H4 (cell line): ENCODE measurements at places on chromosomes 12 and 14. TPM values are rescaled to one million over a fixed set of nuclear protein-coding genes. Genes with fewer than 3 reads are reported as not detected.

The RAD9B gene
- 0.21 and 0.53 TPM in 2 replicates for total RNA-seq

DNA sequence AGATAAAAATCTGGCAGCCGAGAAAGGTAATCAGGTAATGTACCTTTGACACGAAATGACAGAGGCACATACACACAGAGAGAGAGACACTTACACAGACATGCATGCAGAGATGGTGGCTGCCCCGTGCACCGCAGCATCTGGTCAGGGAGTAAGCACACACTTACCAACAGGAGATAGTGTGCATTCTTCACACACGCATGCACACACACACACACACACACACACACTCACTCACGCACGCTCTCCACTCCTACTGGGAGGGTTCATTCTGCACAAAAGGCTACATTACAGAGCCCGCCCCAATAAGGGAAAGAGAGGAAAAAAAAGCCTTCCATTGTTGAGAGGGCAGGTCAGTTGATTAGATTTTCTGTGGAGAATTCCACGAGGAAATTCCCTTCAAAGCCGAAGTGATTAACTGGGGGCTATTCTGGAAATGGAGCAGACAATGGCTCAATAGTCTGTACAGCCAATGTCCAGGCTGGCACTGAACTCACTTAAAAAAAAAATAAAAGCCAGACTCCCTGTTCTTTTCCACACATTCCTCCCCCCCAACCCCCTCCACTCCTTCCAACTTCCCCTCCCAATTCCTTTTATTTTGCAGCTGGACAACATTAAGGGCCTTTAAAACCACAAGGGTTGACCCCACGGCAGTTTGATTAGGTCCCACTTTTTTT, 1.4 kb upstream of the SOX5 start:
- DNase-seq, result peak; percentile 6

DNA sequence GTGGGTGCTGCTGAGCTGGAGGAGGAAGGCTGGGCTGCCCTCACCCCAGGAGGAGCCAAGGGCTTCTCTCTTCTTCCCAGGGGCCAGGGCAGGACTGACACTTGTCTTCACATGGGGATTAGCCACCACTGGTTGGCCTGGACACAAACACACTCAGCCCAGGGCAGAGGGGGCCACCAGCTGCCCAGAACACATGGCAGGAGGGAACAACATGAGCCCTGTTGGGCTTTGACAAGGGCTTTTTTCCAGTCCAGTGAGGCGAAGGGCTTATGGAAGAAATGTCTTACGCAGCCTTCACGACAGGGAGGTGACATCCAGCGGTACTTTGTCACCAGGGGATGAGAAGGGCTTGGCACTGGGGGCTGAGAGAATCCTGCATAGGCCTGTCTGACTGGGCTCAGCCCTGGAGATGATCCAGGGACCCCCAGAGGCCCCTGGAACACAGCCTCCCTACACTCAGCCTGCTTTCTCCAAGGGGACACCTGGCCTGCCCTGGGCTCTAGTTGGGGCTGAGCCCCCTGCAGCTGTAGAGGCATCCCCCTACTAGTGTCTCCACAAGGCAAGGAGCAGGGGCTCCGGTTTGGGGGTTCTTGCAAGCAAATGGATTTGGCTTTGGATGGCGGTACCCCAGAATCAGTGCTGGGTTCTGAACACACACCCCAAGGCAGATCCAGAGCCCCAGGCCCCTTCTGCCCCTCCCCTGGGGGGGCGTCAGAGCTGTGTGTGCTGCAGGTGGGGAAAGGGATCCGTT, 18.9 kb downstream of the ARL6IP4 start:
- no peak for DNase-seq

The TRPV4 gene
- total RNA-seq, result 0.02 TPM in 1 of 2 replicates, not detected in the other

GRCh38 chr12:102474438-102475064, 5.8 kb downstream of the IGF1 start:
- DNase-seq, result no peak

GRCh38 chr14:103031956-103032355, 25.4 kb downstream of the CDC42BPB start:
- DNase-seq, result no peak

DNA sequence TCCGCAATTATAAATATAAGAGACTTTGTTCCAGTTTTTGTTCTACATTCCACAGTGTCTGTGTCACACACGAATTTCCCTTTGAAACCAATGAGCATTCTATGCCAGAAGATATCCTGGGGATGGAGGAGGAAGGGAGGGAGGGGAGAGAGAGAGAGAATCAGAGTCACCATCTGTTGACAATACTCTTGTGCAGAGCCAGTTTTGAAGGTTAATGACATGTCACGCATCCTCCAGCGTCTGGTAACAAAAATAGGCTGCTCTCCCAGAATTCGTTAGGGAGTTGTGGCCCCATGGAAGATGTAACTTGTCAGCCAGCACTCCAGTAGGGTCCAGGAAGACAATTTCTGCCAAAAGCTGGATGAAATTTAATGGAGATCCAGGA, 213.5 kb upstream of the KRR1 start:
- peak; percentile 84 for DNase-seq

The DACT1 gene
- total RNA-seq, result 10.1 and 11.7 TPM in 2 replicates

The IFNG gene
- total RNA-seq, result not detected in 2 replicates

DNA sequence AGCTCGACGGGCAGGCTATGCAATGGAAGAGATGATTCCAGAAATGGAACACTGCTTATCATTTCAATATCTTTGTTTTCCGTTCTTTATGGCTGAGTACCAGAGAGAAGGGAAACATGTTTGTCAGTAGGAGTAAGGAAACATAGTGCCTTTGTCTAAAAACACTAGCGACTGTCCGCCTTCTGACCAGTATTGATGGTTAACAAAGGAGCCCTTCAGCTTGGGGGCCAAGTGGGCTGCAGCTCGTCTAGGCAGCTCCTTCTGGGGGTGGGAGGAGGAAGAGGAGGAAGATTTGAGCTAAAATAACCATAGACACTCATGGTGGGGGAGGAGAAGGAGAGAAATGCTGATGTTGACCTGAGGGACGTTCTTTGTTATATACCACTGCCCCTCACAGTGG, 15.0 kb downstream of the COQ5 start:
- DNase-seq, result no peak

DNA sequence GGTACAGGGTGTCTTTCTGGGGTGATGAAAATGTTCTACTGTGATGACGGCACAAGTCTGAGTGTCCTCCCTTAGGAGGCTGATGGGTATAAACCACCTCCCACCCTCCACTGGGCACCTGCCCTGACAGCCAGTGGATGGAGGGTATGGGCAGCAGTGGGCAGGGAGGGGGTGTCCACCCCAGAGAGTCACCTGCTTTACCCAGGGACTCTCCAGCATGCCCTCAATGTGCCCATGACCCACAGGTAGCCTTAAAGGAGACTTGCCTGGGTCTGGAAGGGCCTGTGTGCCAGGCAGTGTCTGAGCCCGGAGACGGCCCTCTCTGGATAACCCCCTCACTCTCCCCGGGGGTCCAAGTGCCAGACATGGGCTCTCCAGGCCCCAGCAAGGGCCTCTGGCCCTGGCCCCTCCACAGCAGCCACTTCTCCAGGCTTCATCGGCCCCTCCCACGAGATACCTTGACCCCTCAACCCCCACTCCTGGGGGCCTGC, 38.8 kb downstream of the CCNK start:
- no peak for DNase-seq

- no peak for DNase-seq
These were observed 66.0 kb downstream of the DENND5B start for GRCh38 chr12:31524791-31525495.

DNA sequence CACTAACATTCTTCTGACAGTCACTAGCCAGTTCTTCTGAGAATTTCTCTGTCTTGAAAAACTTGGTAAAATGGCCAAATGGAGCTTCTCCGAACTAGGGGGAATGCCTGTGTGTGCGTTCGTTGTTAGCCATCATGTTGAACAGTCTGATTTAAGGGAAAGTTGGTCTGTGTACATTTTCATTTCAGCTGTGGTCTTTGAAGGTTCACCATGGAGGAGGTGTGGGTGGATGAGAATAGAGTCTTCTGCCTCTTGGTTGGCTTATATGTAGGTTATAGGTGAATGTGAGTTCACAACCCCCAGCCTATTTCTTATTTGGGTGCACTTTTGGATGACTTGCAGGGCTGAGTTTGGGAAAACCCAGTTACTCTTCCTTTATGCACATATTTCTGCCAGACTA, 12.9 kb downstream of the ETV6 start:
- no peak for DNase-seq

DNA sequence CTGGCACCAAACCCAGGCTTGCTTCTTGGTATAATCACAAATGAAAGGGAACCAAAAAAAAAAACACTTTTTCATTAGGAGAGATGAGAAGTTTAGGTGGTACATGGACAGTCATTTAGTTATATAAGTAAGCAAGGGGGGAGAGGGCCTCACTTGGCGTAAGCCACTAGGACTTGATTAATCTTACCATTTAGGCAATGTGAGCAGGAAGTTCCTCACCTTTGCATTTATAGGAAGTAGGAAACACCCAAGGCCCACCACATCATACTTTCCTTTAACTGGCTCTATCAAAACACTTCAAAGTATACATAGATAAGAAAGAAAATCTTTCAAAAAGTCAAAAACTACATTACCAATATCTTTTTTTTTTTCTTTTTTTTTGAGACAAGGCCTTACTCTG, 6.7 kb upstream of the RPS6KA5 start:
- no peak for DNase-seq

The EML5 gene
- 0.43 and 0.58 TPM in 2 replicates for total RNA-seq

The PARPBP gene
- total RNA-seq, result 29.8 and 30.0 TPM in 2 replicates

DNA sequence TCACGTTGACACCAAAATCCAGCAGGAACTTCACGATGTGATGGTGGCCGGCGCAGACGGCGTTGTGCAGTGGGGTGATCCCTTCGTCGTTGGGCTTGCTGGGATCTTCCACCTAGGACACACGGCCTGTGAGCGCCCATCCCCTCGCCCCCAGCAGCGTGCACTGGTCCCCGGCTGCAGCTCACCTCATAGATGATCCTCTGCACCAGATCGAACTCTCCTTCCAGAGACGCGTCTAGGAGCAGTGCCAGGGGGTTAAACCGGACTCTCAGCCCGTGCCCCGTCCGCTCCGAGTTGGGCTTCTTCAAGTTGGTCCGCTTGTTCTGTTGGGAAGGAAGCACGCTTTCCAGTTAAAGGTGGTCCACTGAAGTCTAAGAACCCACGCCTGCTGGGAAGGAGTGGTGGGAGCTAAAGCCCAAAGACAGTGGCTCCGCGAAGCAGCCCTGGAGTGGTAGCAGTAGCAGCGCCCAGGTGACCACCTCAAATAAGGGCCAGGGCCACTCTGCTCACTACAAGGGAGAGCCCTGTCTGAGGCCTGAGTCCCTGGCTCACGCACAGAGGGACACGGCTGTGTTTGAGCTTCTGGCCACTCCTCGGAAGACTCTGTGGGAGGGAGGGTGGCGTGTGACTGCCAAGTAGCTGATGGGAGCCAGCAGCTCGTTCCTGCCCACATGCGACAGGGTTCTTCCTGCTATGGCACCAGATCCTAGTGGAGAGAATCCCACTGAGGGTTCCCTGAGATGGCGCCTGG, 23.3 kb downstream of the ZFYVE21 start:
- no peak for DNase-seq

The GPR84 gene
- not detected in 2 replicates for total RNA-seq

DNA sequence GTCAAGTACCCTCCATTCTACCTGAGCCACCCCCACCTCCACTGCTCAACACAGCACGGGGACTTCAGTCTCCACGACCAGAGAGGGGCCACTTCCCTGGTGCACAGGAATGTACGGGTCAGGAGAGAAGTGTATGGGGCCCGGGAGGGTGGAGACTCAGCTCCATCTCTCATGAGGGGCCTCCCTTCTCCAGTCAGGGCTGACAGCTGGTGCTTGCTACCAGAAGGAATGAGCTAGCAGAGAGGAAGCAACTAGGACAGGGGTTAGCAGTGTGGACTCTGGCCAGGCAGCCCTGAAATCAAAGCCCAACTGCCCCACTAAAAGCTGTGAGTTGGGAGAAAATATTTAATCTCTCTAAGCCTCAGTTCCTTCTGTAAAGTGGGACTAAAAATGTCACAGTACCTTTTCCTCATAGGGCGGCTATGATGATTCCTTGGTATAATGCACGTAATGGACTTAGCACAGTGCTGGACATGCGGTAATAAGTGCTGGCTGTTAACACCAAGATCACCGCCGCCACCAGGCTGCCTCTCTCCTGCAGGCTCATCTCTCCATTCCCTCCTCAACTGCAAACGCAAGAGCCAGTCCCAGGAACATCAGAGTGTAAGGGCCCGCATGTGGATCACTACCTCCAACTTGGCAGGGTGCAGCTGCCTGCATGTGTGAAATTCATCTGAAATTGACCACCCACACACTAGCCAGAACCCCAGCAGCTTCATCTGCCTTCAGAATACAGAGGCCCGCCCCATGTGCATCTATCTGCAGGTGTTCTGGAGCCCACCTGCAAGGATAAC, 14.6 kb downstream of the ACTN1 start:
- no peak for DNase-seq

GRCh38 chr12:39586816-39587215, 32.8 kb downstream of the ABCD2 start:
- DNase-seq, result no peak

DNA sequence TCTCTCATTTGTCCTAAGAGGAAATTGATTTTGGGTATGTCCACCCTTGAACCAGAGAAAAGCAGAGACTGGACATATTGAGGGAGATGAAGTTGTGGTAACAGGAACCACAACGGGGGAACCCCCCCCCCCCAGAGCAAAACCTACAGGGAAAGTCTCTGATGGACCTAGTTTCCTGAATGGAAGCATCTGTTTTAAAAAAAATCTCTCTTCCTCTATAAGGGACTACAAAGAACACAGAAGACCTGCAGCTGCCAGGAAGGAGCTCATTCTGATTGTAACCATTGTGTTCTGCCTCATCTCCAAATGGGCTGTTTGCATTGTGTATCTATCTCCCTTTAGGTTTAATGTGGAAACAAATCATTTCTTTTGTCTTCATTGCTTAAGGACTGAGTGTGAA, 13.4 kb downstream of the C1S start:
- DNase-seq, result no peak

The ZNF268 gene
- 12.9 and 16.9 TPM in 2 replicates for total RNA-seq

The CLEC2B gene
- 32.7 and 68.8 TPM in 2 replicates for total RNA-seq

- no peak for DNase-seq
These were observed 1108.3 kb upstream of the FLRT2 start for GRCh38 chr14:84421621-84422020.

The SPTB gene
- total RNA-seq, result 0.02 and 0.04 TPM in 2 replicates

The BEGAIN gene
- total RNA-seq, result 1.8 TPM in 1 of 2 replicates, not detected in the other
